ENCODE measurements at places on chromosomes 6 and 20. TPM values are rescaled to one million over a fixed set of nuclear protein-coding genes. Genes with fewer than 3 reads are reported as not detected.

The HTR1E gene
- not detected for total RNA-seq

GRCh38 chr20:3479025-3479424 lies 8.2 kb downstream of the ATRN start:
- no peaks in the 10 kb centered on the region for H3K27me3 ChIP-seq
- DNase-seq, result no peak
- H3K4me3 ChIP-seq, result no peak overlapping the region
- no peaks in the 10 kb centered on the region for H3K4me1 ChIP-seq
- no peak overlapping the region for H3K27ac ChIP-seq

- H3K4me1 ChIP-seq, result no peaks in the 10 kb centered on the region
- no peak overlapping the region for H3K4me3 ChIP-seq
- H3K27me3 ChIP-seq, result no peaks in the 10 kb centered on the region
These were observed 47.5 kb upstream of the ZFP64 start for GRCh38 chr20:52239102-52239501.

- no peaks in the 10 kb centered on the region for H3K27me3 ChIP-seq
- H3K27ac ChIP-seq, result no peak overlapping the region
- H3K4me1 ChIP-seq, result no peaks in the 10 kb centered on the region
- no peak for DNase-seq
- no peak overlapping the region for H3K4me3 ChIP-seq
These were observed 5.0 kb upstream of the KCNK16 start for GRCh38 chr6:39327507-39327906.

The BMP6 gene
- not detected for total RNA-seq

The PCMT1 gene
- 55.8 TPM for total RNA-seq

GRCh38 chr6:122202576-122203137 lies 196.8 kb upstream of the HSF2 start:
- no peak overlapping the region for H3K27ac ChIP-seq
- H3K27me3 ChIP-seq, result no peaks in the 10 kb centered on the region
- no peaks in the 10 kb centered on the region for H3K4me1 ChIP-seq
- no peaks in the 10 kb centered on the region for H3K36me3 ChIP-seq

The RIMS4 gene
- total RNA-seq, result not detected

The ANKRD66 gene
- total RNA-seq, result not detected

DNA sequence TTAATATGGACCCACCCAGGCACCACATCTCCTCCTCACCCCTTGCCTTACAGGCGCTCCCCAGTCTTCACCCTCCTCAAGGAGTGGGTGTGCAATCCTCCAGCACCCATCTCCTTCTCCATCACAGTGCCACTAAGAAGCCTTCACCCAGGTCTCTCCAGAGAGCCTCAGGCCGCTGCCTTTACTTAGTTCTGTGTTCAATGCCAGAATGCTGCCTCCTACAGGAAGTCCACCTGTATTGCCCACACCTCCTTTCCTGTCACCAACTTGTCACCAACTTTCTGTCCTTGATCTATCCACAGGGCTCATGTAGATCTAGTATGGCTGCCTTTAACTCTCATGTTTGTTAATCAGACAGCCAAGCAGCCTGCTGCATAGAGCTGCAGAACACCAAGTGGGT lies 586 bp upstream of the LST1 start:
- H3K27ac ChIP-seq, result peak overlapping the region; percentile 62
- peak overlapping the region; percentile 7 for H3K4me3 ChIP-seq
- no peaks in the 10 kb centered on the region for H3K36me3 ChIP-seq
- H3K4me1 ChIP-seq, result peaks cover 74% of the 10 kb centered on the region
- DNase-seq, result peak; percentile 66

The COL11A2 gene
- total RNA-seq, result 1.2 TPM

GRCh38 chr6:88499845-88500699 lies 333.9 kb upstream of the CNR1 start:
- H3K27me3 ChIP-seq, result no peaks in the 10 kb centered on the region
- no peak for DNase-seq
- no peak overlapping the region for H3K27ac ChIP-seq

The NRM gene
- 6.4 TPM for total RNA-seq

DNA sequence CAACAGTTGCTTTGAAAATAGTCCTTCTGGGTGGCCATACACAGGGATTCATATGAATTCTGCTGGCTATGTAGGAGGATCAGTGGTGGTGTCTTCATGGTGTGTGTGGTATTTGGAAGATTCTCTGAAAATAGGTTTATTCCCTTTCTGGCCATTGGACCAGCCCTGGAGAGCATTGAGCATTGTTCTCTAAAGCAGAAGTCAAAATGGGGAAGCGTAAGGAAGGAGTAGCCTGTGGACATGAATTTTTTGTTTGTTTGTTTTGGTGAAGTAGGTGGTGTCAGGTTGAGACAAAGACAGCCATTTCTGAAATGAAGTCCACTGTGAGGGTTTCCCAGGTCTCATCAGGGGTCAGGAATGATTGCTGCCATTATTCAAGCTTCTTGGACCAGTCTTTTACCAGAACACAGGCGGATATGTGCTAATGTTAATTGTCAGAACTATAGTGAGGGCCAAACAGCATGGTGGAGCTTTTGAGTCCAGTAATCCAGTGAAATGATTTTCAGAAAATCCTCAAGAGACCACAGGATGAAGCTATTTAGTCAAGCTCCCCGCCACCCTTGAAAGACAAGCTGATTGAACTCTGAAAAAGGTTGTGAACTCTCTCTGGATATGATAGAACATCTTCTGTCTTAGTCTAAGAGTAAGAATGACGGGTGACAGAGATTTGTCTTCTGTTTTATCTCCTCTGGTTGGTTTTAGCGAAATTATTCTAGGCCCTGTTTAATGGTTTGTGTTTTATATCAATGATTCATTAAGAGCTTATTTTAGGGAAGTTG lies 60.0 kb downstream of the DNAH8 start:
- H3K27me3 ChIP-seq, result no peaks in the 10 kb centered on the region
- no peak overlapping the region for H3K27ac ChIP-seq
- no peaks in the 10 kb centered on the region for H3K36me3 ChIP-seq
- H3K4me3 ChIP-seq, result no peak overlapping the region
- H3K4me1 ChIP-seq, result no peaks in the 10 kb centered on the region
